Regular cardiac myocyte (primary cell): ENCODE measurements at places on chromosomes 5 and 9. TPM values are rescaled to one million over a fixed set of nuclear protein-coding genes. Genes with fewer than 3 reads are reported as not detected.

GMCL2 gene
- not detected in 2 replicates for total RNA-seq

DMRTA1 gene
- total RNA-seq = under 0.01 and 0.28 TPM in 2 replicates

C5orf46 gene
- 5.9 and 25.1 TPM in 2 replicates for total RNA-seq

ABCA1 gene
- 73.2 and 107 TPM in 2 replicates for total RNA-seq

GALT gene
- 17.4 and 29.6 TPM in 2 replicates for total RNA-seq

HK3 gene
- not detected in 2 replicates for total RNA-seq

CDKN2B-AS1 gene
- 1.5 and 3.7 TPM in 2 replicates for total RNA-seq

ROR2 gene
- total RNA-seq = 0.38 and 3.9 TPM in 2 replicates

ENTPD2 gene
- total RNA-seq = not detected in 2 replicates

PCDHA1 gene
- total RNA-seq = 0.28 TPM in 1 of 2 replicates, not detected in the other

IL5 gene
- 0.28 TPM in 1 of 2 replicates, not detected in the other for total RNA-seq

WDR31 gene
- 1.3 and 2.0 TPM in 2 replicates for total RNA-seq

RNF208 gene
- total RNA-seq = 0.19 and 0.28 TPM in 2 replicates

HBEGF gene
- 5.6 and 32.6 TPM in 2 replicates for total RNA-seq

SEMA5A gene
- total RNA-seq = 18.0 and 44.3 TPM in 2 replicates

CTXN3 gene
- not detected in 2 replicates for total RNA-seq

GRXCR2 gene
- not detected in 2 replicates for total RNA-seq

AJM1 gene
- 1.5 and 6.8 TPM in 2 replicates for total RNA-seq

PIP5KL1 gene
- total RNA-seq = 0.77 and 2.0 TPM in 2 replicates

C9orf153 gene
- total RNA-seq = 0.19 and 0.56 TPM in 2 replicates

F2RL2 gene
- 10.0 and 10.4 TPM in 2 replicates for total RNA-seq

GABRB2 gene
- total RNA-seq = under 0.01 TPM in 2 replicates

CNTFR gene
- total RNA-seq = not detected in 2 replicates

DEPDC1B gene
- total RNA-seq = 1.1 and 13.6 TPM in 2 replicates

CCL21 gene
- total RNA-seq = not detected in 2 replicates

GRM6 gene
- not detected in 2 replicates for total RNA-seq

TXNDC8 gene
- total RNA-seq = not detected in 2 replicates

TAF1L gene
- not detected in 2 replicates for total RNA-seq

ARAP3 gene
- 6.5 and 8.8 TPM in 2 replicates for total RNA-seq

LCN9 gene
- not detected in 2 replicates for total RNA-seq

CAMK2A gene
- under 0.01 and 0.28 TPM in 2 replicates for total RNA-seq

NTNG2 gene
- total RNA-seq = 0.96 and 2.8 TPM in 2 replicates

OR13C4 gene
- total RNA-seq = not detected in 2 replicates
